HTR-8/SVneo (cell line): ENCODE measurements at places on chromosomes 12 and 14.
A peak's percentile ranks its signal among the peaks of the same experiment; 100 is the strongest.

GRCh38 chr12:51441583-51441982 lies 17.0 kb downstream of the SLC4A8 start:
- DNase-seq, result no peak

DNA sequence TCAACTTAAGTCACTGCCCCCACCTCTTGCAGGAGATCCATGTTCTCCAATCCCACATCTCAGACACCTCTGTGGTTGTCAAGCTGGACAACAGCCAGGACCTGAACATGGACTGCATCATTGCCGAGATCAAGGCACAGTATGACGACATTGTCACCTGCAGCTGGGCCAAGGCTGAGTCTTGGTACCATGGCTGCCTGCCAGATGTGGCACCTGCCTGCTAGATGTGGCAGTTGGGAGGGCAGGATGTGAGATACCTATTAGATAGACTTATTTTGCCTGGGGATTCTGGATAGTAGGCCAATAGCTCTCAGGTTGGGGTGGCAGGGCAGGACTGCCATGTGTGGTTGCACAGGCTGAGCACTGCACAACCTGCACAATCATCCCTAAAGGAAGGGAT lies 7.9 kb upstream of the KRT86 start:
- DNase-seq, result no peak

DNA sequence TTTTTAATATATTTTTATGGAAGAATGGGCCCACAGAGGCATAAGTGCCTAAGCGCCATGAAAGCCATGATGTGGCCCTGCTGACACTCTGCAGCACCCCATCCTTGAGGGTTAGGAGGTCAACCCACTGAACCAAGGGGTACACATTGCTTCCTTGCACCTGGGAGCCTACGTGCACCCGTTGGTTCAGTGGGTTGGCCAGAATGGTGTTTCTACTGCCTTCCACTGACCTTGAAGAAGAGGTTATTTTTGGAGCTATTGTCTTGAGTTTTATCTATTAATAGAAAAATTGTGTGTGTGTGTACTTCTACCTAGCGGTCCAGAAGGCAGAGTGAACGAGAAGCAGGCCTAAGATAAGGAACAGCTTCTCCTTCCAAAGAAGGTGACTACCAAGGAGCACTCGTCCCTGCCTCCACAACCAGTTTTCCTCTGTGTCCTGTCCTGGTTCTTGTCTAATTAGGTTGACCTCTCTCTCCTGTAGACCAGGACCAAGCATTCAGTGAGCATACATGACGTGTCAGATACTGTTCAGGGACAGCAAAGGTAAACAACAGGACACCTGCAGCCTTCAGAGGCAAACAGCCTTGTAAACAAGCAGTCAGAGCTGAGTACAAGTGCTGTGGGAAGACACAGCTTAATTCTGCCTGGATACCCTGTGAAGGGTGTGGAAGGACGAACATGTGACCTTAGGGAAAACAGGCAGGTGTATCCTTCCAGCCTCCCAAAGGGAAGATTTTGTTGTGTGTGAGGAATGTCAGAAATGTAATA lies 30.4 kb upstream of the PLEK2 start:
- no peak for DNase-seq

- DNase-seq, result peak; percentile 73
Observed at GRCh38 chr12:124390442-124391097, 95.7 kb downstream of the RFLNA start.

DNA sequence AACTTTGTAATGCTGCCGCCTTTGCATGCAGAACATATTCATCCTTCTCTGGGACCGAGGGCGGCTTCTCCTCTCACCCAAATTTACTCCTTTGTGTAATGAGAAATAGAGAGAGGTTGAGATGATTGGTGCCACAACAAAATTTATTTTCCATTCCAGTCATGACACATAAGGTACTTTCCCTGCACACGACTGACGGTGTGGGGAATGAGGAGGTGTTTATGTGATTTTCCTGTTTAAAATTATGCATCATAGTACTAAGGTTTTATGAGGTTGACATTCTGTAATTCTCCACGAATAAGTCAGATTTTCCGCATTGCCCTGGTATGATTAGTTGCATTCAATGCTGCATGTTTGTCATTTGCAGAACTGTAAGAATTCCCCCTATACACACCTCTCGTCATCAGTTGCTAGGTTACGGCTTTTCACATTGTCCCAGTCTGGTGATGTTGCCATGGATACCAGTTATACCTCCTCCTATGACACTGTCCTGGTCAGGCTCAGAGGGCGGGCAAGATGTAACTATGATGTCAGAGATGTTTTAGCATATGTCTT lies 23.1 kb downstream of the BICDL1 start:
- DNase-seq, result no peak

DNA sequence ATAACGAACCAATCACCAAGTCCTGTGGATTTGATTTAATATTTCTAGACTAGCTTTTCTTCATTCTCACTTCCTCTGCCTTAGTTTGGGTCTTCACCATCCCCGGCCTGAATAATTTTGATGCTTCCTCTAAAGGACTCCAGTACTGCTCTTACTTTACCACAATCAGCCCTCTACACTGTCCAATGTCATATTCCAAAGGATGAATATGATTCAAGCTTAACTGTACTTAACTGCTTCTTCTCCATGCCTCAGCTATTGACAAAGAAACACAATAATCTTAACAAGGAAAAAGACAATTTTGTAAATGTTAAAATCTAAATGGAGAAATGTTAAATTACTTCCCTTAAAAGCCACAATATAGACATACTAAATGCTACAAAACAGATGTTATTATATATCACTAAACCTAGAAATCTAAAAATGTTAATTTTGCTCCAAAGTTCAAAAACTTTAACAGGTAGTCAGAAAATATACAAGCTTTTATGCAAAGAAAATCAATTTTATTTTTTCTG lies 70.2 kb downstream of the STXBP6 start:
- DNase-seq, result no peak

DNA sequence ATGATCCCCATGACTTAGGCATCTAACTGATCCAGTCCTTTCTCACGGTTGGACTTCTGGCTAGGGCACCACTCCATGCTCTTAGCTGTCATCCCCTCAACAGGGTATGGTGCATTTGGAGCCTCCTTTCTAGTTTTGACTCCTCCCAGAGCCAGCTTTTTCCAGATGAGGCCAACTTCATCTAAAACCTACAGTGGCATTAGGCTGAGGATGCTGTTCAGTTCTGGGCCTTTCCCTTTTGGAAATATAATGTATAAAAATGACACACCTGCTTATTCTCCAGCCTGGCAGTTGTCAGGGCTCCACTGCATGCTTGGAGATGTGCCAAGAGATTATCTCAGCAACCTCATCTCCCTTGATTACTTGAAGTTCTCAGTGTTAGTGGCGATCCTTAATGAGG lies 239.7 kb downstream of the EMP1 start:
- DNase-seq, result no peak

DNA sequence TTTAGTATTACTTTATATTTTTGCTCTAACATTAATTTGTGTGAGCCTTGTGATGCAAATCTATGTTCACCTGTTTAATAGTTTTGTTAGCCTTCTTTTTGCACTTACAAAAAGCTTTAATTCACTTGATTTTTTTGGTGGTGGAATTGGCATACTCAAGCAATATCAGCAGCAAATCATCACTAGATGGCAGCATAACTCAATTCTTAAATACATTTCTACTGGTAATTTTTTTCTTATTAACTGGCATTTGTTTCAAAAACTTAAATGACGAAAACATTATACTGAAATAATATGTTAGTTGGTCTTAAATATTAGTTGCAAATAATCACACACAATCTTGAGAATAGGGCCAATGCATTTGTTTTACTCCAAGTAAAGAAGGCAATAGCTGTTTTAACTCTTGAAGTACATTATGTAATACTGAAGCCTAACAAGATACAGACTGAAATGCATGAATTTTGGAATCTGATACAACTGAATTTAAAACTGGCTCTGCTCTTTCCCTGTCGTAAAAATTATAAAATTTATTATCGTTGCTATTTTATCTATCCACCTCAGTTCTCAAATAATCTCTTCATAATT lies 151.5 kb downstream of the ATXN7L3B start:
- DNase-seq, result peak; percentile 8

DNA sequence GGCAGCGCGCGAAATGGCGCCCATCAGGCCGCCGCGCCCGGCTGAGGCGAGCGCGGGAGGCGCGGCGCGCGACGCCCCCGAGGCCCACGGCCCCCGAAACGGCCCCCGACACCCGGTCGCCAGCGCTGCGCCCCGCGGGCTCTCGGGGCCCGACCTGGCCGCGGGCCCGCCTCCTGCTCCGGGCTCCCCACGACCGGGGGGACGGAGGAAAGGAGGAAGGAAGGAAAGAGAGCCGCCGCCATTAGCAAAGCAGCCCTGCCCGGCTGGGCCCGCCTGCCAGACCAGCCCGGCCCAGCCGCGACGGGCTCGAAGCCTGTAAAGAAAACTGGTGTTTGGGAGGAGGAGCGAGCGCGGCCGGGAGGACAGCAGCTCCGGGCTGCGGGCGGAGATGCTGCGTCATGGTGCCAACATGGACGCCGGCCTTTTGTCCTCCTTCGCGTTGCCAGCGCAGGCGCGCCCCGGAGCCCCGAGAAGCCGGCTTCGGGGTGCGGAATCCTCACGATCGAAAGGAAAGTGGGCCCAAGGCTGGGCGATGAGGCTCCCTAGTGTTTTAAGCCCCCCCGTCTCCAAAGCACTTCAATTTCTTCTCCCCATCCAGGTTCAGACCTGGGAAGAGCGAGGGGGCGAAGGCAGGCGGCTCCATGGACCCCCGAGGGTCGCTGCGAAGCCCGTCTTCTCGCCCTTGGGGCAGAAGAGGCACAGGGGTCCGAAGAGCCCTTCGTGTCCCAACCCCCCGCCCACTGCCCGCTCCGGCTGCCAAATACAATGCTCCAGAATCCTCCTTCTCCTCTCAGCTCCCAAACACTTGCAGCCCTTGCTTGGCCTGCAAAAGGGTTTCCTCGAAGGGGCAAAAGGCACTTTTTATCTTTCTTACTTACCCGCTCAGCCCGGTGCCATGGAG lies 2.9 kb upstream of the SETD1B start:
- no peak for DNase-seq

GRCh38 chr12:65999564-66000280 lies 130.8 kb downstream of the LLPH start:
- no peak for DNase-seq

- no peak for DNase-seq
Observed at GRCh38 chr14:24459331-24459730, 16.8 kb upstream of the SDR39U1 start.

DNA sequence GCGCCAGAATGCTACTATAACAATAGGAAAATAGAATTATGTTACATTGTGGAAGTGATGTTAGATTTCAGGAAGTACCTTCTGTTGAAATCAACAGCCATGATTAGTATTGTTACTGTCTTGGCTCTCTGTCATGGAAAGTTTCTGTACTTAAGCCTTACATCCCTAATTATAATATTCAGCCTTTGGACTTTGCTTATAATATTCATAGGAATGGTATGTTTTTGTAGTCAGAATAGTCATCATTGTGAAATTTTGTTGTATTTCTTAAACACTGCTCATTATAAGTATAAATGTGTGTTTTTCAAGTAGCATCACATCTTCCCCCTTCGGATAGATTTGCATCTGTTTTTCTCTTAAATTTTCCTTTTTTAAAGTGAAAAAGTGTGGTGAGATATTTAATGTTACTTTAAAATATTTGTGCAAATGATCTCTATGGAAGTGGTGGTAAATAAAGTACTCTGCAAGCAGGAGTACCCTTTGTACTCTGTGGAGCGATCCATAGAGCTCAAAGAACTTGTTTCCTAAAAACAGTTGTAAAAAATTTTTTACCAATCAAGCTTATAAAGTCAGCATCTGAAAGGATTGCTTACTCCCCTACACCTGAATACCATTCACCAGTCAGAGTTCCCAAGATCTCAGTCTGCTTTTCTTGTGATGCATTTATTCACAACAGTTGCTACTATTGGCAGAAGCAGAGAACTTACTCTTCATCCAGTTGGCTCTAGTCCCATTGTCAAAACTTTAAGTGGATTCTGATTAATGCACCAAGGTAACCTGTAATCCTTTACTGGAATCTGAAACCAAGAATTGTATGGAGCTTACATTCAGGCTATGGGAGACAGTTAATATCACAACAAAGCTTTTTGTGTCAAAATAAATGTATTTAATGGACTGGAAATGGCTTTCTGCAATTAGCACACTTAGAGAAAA lies 87.8 kb downstream of the RIC8B start:
- no peak for DNase-seq

- DNase-seq, result no peak
Observed at GRCh38 chr14:52977798-52978197, 26.9 kb upstream of the FERMT2 start.

DNA sequence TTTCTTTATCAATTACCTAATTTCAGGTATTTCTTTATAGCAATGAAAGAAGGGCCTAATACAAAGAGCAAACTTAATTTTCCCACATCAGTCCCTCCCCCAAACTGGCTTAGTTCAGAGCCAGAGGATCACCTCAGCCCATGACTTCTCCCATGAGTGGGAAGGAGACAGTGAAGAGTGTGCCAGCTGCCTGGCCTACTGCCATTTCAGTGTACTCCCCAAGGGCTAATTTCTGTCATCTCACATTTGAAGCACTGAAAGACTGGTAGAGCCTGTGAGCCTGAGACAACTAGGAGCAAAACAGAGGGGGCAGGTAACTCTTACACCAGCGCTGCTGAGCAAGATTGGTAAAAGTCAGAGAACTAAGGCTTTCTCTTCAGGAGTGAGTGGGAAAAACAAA lies 29.1 kb upstream of the ADAM20 start:
- no peak for DNase-seq

GRCh38 chr14:59395672-59396071 lies 69.5 kb downstream of the GPR135 start:
- DNase-seq, result no peak

GRCh38 chr14:105497671-105498429 lies 6.8 kb downstream of the TEDC1 start:
- no peak for DNase-seq

DNA sequence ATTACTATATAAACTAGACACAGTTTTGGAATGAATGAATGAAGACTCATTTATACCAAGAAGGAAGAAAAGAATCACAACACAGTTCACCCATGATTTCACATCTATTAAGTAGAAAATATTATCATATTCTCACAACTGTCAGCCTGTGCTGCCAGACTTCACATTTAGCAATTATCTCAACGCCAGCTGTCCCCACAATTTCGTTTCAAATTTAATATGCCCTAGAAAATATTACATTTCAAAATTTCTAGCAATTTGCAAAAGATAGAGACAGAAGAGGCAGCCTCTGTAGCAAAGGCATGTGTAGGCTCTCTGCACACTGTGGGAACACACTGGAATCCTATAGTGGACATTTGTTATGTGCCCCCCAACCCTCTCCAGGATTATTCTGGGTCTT lies 83.6 kb downstream of the ANKS1B start:
- DNase-seq, result no peak

DNA sequence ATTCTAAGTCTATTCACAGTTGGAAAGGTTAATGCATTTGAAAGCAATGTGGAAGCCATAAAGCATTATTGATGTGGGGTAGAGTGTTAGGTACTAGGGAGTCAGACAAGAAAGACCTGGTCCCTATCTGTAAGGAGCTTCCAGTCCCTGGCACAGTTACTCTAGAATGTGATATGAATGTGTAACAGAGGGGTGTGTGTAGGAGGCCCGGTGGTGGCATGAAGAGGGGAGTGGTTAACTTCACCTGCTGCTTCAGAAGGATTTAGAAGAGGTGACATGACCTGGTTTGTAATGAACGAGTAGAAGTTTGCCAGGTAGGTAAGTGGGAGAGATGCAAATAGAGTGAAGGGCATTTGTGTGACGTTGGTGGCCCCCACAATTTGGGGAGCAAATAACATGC lies 15.1 kb upstream of the GALNT6 start:
- DNase-seq, result no peak
